Activated naive CD4-positive, alpha-beta T cell treated with anti-CD3 and anti-CD28 coated beads for 36 hours (primary cell): ENCODE measurements at places on chromosomes 12 and 14. TPM values are rescaled to one million over a fixed set of nuclear protein-coding genes. Genes with fewer than 3 reads are reported as not detected.

DNA sequence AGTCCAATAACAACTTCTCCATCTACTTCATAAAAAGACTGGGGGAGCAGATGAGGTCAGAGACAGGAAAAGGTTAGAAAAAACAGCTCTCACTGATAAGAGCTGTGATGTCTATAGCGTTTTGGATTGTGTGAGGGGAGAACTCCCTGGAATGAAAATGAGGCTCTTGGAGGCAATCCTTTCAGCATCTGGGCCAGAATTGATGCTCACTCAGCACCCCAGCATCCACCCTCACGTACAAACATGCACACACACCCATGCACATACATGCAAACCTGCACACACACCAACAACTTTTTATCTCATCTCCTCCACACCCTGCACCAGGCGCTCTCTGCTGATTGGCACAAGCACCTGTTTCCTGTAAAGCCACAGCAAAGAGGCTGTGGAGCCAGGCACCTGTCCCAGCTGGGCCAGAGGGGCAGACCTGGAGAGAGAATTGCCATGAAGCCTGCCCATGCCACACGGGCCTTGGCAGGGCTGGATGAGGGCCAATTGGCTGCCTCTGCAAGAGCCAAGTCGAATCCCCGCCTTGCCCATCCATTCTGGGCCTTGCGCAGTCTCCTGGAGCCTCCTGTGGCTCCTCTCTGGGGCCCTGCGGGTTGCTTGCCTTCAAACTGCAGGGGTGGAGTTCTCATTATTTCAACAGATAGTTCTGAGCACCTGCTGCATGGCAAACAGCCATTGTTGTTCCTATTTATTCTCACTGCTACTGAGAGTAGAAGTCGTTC lies 53.1 kb downstream of the SYNE3 start:
- DNase-seq = peak; percentile 36
- peak overlapping the region; percentile 74 for H3K27ac ChIP-seq
- no peak overlapping the region for H3K4me3 ChIP-seq
- H3K36me3 ChIP-seq = peaks cover 13% of the 10 kb centered on the region

GRCh38 chr12:101086490-101087135 lies 123.4 kb downstream of the SLC5A8 start:
- H3K36me3 ChIP-seq = no peaks in the 10 kb centered on the region
- H3K4me3 ChIP-seq = no peak overlapping the region
- no peak for DNase-seq

KRT4 gene
- total RNA-seq = not detected

- H3K27me3 ChIP-seq = no peaks in the 10 kb centered on the region
- no peaks in the 10 kb centered on the region for H3K36me3 ChIP-seq
- DNase-seq = no peak
- no peaks in the 10 kb centered on the region for H3K4me1 ChIP-seq
- no peak overlapping the region for H3K4me3 ChIP-seq
- no peak overlapping the region for H3K27ac ChIP-seq
These were observed 202.2 kb downstream of the TMEM132D start for GRCh38 chr12:129701631-129702101.

GRCh38 chr14:99679543-99679942 lies 4.6 kb upstream of the CYP46A1 start:
- no peak for DNase-seq
- no peak overlapping the region for H3K27ac ChIP-seq
- H3K4me1 ChIP-seq = peaks cover 3% of the 10 kb centered on the region
- H3K36me3 ChIP-seq = peaks cover 1% of the 10 kb centered on the region

P2RX7 gene
- total RNA-seq = 6.3 TPM

DNA sequence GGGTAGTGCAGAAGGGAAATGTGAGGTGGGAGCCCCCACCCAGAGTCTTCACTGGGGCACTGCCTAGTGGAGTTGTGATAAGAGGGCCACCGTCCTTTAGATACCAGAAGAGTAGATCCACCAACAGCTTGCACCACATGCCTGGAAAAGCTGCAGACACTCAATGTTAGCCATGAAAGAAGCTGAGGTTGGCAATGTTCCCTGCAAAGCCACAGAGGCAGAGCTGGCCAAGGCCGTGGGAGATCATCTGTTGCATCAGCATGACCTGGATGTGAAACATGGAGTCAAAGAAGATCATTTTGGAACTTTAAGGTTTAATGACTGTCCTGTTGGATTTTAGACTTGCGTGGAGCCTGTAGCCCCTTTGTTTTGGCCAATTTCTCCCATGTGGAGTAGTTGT lies 468.4 kb upstream of the FOXG1 start:
- H3K27ac ChIP-seq = no peak overlapping the region
- no peak for DNase-seq
- no peaks in the 10 kb centered on the region for H3K4me1 ChIP-seq
- H3K27me3 ChIP-seq = no peaks in the 10 kb centered on the region
- H3K36me3 ChIP-seq = no peaks in the 10 kb centered on the region

- no peaks in the 10 kb centered on the region for H3K27me3 ChIP-seq
- no peaks in the 10 kb centered on the region for H3K36me3 ChIP-seq
- no peak overlapping the region for H3K4me3 ChIP-seq
- H3K4me1 ChIP-seq = peaks cover 90% of the 10 kb centered on the region
- H3K27ac ChIP-seq = no peak overlapping the region
These were observed 52.1 kb downstream of the CCDC88C start for GRCh38 chr14:91365552-91365951.

GRCh38 chr14:87343652-87344051 lies 649.3 kb downstream of the GALC start:
- no peaks in the 10 kb centered on the region for H3K36me3 ChIP-seq
- H3K4me1 ChIP-seq = no peaks in the 10 kb centered on the region
- no peak overlapping the region for H3K4me3 ChIP-seq
- H3K27me3 ChIP-seq = no peaks in the 10 kb centered on the region
- H3K27ac ChIP-seq = no peak overlapping the region
- DNase-seq = no peak

GRCh38 chr14:24280797-24281460 lies 9.5 kb upstream of the RABGGTA start:
- H3K4me1 ChIP-seq = peaks cover 44% of the 10 kb centered on the region
- no peak for DNase-seq
- no peaks in the 10 kb centered on the region for H3K27me3 ChIP-seq
- peak overlapping the region; percentile 47 for H3K27ac ChIP-seq

GRCh38 chr14:58098507-58098906 lies 53.5 kb downstream of the ARMH4 start:
- DNase-seq = no peak
- no peak overlapping the region for H3K27ac ChIP-seq

DNA sequence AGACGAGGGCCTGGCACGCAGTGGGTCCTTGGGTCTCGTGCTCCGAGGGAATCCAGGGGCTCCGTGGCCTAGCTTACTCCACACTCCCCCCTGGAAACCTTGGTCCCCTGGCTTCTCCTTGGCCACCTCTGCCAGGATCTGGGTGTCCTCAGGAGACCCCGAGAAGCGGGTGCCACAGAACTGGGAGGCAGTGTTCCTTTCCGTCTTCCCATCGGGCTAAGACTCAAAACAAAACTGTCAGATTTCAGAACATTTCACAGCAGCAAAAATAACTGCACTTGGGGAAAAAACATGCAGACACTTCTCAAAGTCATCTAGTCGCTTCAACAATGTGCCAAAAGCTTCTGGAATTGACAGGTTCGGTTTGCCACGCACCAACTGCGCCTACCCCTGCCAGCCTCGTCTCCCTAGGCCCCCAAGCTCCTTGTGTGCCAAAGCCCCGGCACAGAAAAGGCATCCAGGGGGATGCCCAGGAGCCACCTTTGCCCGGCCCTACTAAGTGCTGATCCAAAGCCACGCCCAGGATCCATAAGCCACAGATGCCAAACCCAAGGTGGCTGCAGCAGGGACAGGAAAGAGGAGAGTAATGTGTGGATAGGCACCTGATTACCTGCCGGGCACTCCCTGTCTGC lies 58.4 kb upstream of the DIO3 start:
- H3K27ac ChIP-seq = no peak overlapping the region
- H3K27me3 ChIP-seq = peaks cover 14% of the 10 kb centered on the region
- H3K4me3 ChIP-seq = no peak overlapping the region

KRT73 gene
- 1.4 TPM for total RNA-seq

DNA sequence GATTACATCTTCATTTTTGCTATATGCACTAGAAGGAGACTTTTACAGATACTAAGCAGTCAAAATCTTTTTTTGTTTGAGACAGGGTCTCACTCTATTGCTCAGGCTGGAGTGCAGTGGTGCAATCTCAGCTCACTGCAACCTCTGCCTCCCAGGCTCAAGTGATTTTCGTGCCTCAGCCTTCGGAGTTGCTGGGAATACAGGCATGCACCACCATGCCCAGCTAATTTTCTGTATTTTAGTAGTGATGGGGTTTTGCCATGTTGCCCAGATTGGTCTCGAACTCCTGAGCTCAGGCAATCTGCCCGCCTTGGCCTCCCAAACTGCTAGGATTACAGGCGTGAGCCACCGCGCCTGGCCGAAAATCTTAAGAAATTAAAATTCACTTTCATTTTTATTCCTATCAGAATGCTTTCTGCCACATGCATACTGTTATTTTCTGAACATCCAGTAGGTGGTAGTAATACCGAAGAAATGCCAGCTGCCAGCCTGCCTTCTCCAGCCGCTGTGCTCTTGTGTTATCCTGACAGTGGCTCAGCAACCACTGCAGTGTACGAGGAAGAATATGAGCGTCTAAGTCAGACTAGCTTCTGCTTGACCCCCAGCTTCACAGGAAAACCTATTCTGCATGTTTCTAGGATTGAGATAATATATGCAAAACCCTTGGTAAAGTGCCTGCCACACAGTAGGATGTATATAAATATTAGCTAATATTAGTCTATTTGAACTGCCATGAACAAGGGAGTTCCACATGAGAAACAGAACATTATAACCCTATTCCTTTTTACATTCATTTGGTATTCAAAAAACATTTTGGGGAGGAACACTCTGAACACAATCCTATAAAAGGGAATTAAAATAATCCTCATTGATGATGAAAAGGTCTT lies 54.2 kb downstream of the RPAP3 start:
- peak; percentile 70 for DNase-seq
- H3K27me3 ChIP-seq = no peaks in the 10 kb centered on the region
- H3K36me3 ChIP-seq = no peaks in the 10 kb centered on the region
- peak overlapping the region; percentile 26 for H3K27ac ChIP-seq
- H3K4me3 ChIP-seq = no peak overlapping the region
- H3K4me1 ChIP-seq = peaks cover 18% of the 10 kb centered on the region

DNA sequence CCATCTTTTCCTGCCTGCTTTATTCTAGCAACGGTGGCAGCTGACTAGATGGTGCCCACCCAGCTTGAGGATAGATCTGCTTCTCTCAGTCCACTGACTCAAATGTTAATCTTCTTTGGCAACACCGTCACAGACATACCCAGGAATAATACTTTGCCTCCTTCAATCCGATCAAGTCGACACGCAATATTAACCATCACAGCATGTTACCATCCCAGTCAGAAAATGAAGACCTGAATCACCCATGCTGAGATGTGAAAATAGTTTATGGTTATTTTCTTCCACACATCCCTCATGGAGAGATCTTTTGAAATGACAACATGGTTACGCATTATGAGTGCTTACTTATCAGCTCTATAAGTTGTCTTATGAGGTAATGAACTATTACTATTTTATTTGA lies 392.8 kb downstream of the SEC23A start:
- no peak for DNase-seq
- H3K27me3 ChIP-seq = peaks cover 5% of the 10 kb centered on the region
- no peak overlapping the region for H3K27ac ChIP-seq

GRCh38 chr12:66087365-66087943 lies 43.1 kb downstream of the LLPH start:
- no peaks in the 10 kb centered on the region for H3K36me3 ChIP-seq
- peak; percentile 81 for DNase-seq
- no peak overlapping the region for H3K27ac ChIP-seq
- H3K4me1 ChIP-seq = no peaks in the 10 kb centered on the region
- peaks cover 12% of the 10 kb centered on the region for H3K27me3 ChIP-seq

- no peak overlapping the region for H3K4me3 ChIP-seq
- H3K27me3 ChIP-seq = peaks cover 30% of the 10 kb centered on the region
- peaks cover 11% of the 10 kb centered on the region for H3K4me1 ChIP-seq
- H3K36me3 ChIP-seq = no peaks in the 10 kb centered on the region
These were observed 88.8 kb downstream of the TMX1 start for GRCh38 chr14:51328772-51329353.

COX8C gene
- 0.43 TPM for total RNA-seq

INHBC gene
- total RNA-seq = not detected

- no peak overlapping the region for H3K4me3 ChIP-seq
- no peak overlapping the region for H3K27ac ChIP-seq
- H3K36me3 ChIP-seq = peaks cover 37% of the 10 kb centered on the region
These were observed 103.3 kb downstream of the NCOR2 start for GRCh38 chr12:124464062-124464461.

ASCL1 gene
- not detected for total RNA-seq
